Dermis microvascular lymphatic vessel endothelial cell (primary cell): ENCODE measurements at places on chromosomes 11 and 22.

GRCh38 chr11:76719281-76719680 is 48.7 kb upstream of the LRRC32 start:
- DNase-seq, result no peak

- DNase-seq, result no peak
These were observed 124.5 kb upstream of the HSD17B12 start for GRCh38 chr11:43555816-43556611.

DNA sequence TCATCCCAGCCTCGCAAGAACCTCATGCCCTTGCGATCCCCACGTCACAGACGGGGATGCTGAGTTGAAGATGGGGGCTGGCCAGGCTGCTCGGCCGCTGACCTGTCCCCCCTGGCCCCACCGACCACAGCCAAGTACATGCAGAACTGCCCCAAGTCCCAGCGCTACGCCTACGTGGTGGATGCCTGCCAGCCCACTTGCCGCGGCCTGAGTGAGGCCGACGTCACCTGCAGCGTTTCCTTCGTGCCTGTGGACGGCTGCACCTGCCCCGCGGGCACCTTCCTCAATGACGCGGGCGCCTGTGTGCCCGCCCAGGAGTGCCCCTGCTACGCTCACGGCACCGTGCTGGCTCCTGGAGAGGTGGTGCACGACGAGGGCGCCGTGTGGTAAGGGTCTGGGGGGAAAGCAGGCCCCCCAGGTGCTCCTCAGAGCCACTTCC is 10.0 kb downstream of the MUC5B start:
- no peak for DNase-seq

DNA sequence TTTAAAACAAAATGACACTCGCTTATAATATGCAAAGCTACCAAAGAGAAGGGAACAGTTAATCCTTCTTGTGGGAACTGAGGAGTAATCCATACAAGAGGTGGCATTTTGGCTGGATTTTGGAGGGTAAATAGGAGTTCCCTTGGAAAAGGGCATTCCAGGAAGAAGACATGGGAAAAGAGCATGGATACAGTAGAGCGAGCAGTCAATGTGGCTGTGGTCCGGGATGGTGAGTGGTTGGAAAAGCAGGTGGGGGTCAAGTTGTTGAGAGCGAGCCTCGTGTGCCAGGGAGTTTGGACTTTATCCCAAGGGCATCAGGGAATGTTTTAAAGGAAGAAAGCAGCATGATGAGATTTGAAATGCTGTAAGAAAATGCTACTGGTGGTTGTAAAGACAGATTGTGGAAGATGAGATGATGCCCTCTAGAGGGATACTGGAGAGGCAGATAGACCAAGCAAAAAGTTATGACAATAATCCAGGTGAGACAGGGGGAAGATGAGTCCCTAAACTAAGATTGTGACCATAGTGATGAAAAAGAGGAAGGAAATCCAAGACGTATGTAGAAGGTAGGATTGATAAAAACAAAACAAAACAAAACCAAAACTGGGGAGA is 3.8 kb upstream of the MMP7 start:
- no peak for DNase-seq

DNA sequence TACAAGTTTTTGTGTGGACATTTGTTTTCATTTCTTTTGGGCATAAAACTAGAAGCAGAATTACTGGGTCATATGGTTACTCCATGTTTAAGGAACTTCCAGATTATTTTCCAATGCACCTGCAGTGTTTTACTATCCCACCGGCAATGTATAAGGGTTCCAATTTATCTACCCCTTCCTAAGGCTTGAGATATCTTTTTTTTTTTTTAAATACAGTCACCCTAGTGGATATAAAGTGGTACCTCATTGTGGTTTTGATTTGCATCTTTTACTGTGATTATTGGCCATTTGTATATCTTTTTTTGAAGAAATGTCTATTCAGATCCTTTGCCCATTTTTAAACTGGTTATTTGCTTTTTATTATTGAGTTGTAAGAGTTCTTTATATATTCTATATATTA is 34.6 kb upstream of the UCP3 start:
- no peak for DNase-seq

GRCh38 chr22:46172522-46173110 is 22.3 kb downstream of the PPARA start:
- no peak for DNase-seq

- DNase-seq, result no peak
These were observed 21.3 kb upstream of the PATZ1 start for GRCh38 chr22:31367426-31367825.

- no peak for DNase-seq
These were observed 61.5 kb upstream of the EMID1 start for GRCh38 chr22:29143941-29144785.

DNA sequence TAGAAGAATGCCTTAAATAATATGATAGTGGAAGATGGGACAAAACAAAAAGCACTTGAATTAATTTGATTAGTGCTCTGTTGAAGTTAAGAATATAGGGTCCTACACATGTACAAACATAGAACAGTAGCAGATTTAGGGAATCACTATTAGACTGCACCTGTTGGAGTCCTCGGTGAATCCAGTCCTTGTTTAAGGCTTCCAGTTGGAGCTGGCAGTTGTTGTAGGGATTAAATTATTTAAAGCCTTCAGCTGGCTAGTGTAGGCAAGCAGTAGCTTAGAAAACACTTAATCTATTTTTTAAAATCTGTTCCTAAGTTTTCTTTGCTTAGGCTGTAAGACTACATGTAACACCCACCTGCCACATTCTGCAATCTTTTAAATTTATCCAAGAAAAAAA is 24.5 kb upstream of the CSTF3 start:
- no peak for DNase-seq

GRCh38 chr11:47950396-47950795 is 30.0 kb upstream of the PTPRJ start:
- no peak for DNase-seq
